Effector CD8-positive, alpha-beta T cell (primary cell): ENCODE measurements at places on chromosomes 2 and 18.

GRCh38 chr2:204072443-204073324, 136.1 kb downstream of the ICOS start:
- DNase-seq: peak; percentile 17

- DNase-seq: no peak
These were observed 206.5 kb downstream of the SETBP1 start for GRCh38 chr18:44887227-44887631.

- DNase-seq: no peak
These were observed 113.9 kb downstream of the MYO5B start for GRCh38 chr18:50080932-50081560.

DNA sequence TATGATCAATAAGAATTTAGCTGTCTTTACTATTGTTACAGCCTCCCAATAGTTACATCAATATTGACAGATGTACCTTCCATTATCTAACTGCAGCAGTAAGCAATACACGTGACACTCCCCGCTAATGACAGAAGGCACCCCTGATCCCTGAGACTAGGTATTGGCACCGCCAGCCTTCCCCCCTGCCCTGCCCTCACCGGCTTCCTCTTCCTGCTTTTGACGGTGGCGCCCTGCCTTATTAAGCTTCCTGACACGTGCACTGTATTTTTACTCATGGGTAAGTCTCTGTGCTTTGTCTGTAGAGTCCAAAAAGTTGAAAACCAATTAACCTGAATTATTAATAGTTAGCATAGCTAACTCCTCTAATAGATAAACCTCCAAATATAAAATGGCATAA, 223.5 kb downstream of the EIPR1 start:
- DNase-seq: no peak

GRCh38 chr2:80169811-80170594, 134.5 kb downstream of the LRRTM1 start:
- DNase-seq: no peak

DNA sequence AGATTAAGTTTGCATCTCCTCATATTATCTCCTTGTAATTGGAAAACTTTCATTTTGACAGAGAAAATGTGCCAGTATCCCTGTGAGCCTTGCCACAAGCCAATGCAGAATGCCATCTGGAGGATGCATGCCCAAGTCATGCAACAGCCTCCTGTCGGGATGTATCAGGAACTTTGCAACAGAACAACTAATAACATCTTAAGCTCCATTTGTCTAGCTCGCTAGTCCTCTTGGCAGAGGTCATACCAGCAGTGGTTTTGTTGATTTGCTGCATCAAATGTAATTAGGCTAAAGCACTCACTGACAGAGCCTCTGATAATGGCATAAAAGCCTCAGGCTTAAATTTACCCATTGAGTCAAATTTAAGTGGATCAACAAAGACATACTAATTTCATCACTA, 125.8 kb downstream of the UBE2E3 start:
- DNase-seq: no peak

DNA sequence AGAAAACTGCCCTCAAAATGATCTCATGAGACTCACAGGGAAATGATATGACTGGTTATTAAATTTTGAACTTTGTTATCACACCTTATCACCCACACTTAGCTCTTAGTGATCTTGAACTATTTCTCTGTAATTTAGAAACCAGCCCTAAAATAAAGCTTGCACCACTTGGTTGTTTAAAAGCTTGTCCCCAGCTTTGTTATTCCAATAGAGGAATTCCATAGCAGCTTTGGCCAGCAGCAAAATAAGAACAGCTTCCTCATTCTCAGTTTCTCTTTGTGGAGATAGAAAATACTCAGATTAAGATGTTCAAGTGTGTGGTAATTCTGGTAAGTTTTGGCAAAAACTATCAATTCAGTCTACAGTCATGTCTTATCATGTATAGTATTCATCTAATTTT, 54.4 kb upstream of the CCDC68 start:
- no peak for DNase-seq

GRCh38 chr2:217168496-217168895, 308.6 kb upstream of the TNP1 start:
- DNase-seq: no peak

GRCh38 chr18:62455222-62455621, 67.6 kb upstream of the ZCCHC2 start:
- DNase-seq: no peak

DNA sequence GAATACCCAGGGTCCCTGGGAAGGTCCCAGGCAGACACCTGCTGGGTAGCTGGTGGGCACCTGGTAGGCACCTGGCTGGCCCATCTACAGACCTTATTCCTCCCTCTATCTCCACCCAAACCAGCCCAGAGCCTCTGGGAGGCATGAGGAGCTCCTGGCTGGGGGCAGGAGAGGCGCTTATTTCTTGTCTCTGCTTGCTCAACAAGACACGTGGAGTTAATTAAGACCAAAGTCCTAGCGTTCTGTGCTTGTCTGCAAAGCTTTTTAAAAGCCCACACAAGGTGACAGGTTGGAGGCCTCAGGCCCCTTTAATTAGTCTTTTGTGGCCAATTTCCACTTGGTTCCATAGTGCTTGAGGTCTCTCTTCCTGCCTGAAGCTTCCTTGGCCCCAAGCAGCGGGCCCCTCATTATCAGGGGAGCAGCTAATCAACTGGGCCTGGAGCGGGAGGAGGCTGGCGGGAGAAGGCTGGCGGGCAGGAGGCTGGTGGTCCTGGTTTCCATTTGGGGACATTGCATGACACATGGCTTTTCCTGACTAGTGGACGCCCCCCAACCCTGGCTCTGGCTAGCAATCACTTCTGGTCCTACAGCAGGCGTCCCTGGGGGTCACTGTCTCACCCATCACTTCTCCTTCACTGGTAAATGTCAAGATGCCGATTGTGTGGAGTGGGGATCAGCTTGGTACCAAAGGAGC, 65.4 kb upstream of the HDAC4 start:
- no peak for DNase-seq

- DNase-seq: no peak
These were observed 71.8 kb downstream of the CMPK2 start for GRCh38 chr2:6793913-6794312.

DNA sequence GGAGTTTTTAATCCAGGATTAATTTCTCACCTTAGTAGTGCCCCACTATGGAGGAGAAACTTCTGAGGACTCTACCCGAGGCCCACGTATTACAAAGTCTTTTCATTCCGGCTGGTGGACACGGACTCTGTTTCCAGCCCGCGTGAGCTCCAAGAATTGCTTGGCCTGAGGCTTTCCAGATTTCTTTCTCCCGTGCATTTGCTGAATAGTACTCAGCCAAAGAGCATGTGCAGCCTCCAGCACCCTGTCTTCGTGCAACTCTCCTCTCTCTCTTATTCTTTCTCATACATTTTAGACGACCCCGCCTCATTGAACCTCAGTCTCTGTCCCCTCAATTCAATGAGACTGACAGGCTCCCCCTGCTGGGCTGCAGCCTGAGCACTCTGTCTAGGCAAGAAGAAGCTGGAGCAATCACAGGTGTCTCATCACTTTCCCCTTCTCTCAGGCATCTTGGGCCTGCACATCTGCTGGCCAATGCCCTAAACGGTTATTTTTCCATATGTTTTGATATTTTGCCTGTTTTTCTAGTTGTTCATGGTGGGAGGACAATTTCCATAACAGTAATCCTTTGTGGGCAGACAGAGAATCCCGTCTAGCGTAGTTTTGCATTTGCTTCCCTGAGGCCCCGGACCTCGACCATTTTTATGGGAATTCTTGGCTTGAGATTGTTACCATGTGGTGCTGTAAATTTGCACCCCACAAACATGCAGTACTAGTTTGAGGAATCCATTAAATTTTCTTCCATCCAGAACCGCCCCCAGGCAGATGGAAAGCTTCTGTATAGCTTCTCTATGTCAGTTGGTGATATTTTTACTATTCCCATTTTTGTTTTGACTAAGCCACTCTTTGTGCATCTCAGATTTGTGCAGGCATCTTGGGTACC, 50.1 kb upstream of the LPIN2 start:
- DNase-seq: peak; percentile 32

DNA sequence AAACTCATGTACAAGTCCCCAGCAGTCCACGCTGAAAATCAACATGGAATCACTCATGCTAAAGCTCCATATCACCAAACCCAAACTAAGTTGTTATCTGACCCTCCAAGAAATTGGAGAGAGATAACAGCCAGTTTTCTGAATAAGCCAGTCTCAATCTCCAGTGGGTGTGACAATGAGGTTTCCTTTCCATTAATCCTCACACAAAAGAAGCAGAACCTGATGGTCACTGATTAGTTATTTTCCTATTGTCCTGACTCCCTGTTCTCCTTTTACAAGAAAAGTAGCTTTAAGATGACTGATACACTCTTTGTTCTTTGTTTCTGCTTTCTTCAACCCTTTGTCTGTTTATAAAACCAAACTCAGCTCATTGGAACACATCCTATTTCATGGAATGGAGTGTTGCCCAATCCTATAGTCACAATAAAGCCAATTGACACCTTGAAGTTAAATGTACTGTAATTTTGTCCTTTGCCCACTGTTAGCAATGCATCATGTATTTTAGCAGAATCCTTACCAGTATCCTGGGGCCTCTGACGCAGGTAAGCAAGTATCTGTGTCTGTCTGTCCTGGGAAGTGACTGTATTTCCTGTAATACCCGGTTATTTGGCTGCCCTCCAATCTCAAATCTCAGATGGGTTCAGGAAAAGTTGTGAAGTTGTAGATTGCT, 30.6 kb upstream of the SH3RF3 start:
- no peak for DNase-seq

- no peak for DNase-seq
These were observed 24.3 kb downstream of the STAT4 start for GRCh38 chr2:191126386-191127085.

- no peak for DNase-seq
These were observed 603 bp downstream of the ATAD2B start for GRCh38 chr2:23926290-23926749.

- DNase-seq: no peak
These were observed 47.7 kb upstream of the EHBP1 start for GRCh38 chr2:62657783-62658182.

GRCh38 chr2:177579486-177580036, 187.0 kb downstream of the AGPS start:
- DNase-seq: no peak

DNA sequence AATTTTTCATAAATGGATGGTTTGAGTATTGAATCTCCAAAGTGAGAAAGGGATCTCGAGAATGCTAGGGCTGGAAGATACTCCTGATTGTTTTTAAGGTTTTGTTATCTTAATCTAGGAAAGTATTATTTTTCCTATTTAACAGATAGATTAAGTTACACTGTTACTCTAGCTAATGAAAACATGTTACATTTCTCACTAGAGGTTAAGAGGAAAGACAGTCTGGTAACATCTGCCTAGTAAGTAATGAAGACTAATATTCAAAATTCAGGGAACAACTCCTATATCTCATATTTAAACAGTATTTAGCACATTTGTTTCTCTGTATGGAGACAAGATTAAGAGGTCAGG, 2.0 kb downstream of the GALNT3 start:
- DNase-seq: no peak

DNA sequence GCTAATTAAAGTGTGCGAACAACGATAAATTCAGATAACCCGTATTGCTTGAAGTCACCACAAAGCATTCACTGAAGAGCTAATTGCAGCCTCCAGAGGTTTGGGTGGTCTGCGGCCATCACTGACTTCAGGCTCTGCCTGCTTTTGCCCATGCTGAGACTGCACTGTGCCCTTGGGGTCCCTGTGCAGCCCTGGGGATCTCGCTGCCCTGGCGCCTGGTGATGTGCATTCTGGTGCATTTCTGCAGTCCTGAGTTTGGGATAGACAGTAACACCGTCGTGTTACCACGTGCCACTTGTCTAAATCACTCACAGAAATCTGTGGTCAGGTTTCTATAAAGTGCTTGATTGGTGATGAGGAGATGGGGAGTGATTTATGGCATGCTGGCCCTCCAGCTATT, 27.6 kb downstream of the LDLRAD4 start:
- DNase-seq: no peak

GRCh38 chr2:205687641-205687956, 5.3 kb downstream of the NRP2 start:
- no peak for DNase-seq

DNA sequence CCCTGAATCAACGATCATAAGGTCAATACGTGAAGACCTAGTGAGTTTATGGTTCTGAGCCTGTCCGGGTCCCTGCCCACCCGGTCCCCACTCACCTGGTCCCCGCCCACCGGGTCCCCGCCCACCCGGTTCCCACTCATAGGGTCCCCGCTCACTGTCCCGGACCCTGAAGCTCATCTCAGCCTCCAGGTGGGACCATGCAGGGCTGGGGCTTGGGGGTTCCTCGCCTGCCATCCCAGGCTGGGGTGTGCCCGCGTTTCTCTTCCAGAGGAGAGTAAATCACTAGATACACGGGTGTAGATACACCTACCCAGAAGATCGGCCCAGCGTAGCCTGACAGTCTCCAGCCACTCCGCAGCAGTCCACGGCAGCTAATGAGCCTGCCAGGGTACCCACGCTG, 131.5 kb downstream of the MBP start:
- DNase-seq: no peak

DNA sequence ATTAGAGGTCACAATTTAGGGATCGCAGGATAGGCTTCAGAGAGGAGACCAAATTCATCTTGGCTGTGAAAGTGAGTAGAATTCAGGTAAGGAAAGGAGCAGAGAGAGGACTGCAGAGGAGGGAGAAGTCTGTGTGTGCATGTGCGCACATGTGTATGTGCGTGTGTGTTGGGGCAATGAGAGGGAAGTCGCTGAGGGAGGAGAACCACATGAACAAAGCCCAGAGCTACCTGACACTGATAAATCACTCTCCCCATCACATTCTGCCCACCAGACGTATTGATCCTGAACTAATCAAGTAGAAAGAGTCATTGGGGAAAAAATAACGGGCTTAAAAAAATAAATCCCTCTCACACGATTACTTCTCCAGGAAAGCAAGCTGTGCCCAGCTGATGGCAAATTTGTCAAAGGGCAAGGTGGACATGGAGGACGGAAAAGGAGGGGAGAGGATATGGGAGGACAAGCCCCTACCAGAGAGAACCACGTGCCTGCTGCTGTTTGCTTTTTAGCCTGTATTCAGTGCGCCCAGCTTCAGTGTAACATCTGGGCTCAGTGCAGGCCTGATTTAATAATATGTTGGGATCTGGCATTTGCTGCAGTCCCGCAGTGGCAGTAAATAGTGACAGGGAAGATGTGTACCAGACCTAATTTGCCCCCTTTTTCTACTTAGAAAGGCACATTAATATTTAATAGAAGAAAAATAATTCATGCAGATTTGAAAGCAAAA, 307.5 kb downstream of the C1D start:
- no peak for DNase-seq

- DNase-seq: no peak
These were observed 437.5 kb downstream of the NR4A2 start for GRCh38 chr2:155895016-155895415.

GRCh38 chr18:13461936-13462335, 243.4 kb downstream of the LDLRAD4 start:
- no peak for DNase-seq

GRCh38 chr2:213806125-213806726, 522.0 kb downstream of the SPAG16 start:
- DNase-seq: no peak

GRCh38 chr2:98445177-98445682, 572 bp downstream of the INPP4A start:
- DNase-seq: no peak

DNA sequence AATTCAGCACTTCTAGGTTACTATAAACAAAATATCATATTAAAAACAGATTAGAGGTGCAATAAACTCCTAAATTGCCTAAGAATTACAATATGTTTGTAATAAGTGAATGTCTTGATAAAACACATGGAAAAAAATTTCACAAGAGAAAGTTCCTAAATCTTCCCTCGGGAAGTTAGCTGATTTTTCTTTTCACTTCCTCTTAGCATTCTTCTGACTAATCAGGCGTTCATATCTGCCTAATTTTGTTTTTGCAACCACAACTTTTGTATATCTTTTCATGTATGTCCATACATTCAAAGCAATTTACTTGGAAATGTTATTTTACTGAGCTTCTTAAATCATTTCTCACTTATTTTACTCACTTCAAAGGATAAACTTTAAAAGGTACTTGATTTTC, 88.5 kb downstream of the RTTN start:
- DNase-seq: no peak
